ENCODE measurements at places on chromosomes 16 and 17.

DNA sequence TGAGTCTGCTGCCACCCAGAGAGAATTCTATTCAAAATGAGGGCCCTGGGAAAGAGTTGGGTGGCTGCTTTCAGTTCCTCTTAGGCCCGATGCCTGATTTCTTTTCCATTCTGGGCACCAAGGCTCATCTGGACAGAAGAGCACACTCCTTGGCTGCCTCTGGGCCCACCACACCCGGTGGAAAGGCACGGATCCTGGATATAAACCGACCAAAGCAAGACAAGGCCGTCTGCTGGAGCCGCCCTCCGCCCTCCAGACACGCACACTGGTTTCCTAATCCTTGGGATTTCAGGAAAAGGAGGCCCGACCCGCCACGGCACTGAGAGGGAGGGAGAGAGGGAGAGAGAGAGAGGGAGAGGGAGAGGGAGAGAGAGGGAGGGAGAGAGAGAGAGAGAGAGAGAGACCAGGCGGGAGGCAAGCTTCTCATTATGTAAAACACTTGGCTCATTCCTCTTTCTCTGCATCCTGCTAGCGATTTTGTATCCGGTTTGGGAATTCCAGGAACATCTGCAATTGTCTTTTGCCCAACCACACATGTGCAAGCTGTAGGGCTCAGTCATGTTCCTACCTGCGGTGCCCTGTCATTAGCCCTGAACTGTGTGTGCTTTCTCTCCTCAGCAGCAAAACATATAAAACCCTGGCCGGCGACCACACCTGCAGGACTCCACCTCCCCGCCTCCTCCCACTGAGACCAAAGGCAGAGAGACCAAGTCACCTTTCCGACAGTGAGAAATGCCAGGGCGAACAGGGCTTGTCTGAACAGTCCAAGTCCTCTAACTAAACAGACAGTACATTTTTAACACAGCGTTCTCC is 347.2 kb downstream of the SOX9 start:
- no peak for DNase-seq

DNA sequence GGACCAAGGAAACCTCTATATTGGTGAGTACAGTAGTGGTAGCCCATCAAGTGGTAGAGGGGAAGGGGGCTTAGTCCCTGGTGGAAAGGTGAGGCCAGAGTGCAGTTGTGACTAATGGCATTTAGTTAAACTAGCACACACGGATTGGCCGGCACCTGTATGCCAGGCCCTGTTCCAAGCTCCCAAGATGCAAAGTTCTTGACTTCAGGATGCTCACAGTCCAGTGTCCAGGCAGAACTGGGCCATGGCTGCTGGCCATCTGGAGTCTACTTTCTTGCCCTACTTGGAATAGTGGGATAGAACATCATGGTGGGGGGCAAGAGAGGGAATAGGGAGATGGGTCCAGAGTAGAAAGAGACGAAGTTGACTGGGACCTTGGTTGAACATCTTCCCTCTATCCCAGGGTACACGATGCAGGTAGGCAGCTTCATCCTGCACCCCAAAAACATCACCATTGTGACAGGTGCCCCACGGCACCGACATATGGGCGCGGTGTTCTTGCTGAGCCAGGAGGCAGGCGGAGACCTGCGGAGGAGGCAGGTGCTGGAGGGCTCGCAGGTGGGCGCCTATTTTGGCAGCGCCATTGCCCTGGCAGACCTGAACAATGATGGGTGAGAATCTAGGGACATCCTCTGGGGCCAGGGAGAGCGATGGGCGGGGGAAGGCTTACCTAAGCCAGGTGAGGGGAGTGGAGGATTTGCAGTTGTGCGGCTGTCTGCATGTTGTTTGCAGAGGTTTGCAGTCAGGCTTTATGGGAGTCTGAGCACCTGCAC is 15.2 kb downstream of the ITGA3 start:
- no peak for DNase-seq

DNA sequence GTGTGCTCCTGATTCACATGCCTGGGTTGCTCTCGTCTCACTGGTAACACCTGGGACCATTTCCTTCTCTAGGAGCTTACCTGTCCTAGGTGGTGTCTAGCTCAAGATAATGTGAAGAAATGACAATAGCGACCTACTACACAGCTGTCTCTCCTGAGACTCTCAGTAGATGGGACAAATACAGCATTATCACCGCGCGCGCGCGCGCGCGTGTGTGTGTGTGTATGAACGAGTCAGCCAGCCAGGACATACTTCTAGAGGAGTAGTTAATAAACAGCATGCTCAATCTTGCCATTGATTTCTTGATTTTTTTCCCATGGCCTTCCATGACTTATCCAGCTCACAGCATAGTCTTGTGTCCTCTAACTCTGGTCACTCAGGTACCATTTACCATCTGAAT is 268.6 kb downstream of the PHKB start:
- no peak for DNase-seq

- no peak for DNase-seq
Measured at GRCh38 chr16:1542533-1542932, 9.1 kb downstream of the TMEM204 start.

- DNase-seq = no peak
Measured at GRCh38 chr17:77303620-77304019, 162.9 kb downstream of the SEC14L1 start.

GRCh38 chr16:79006765-79007164 is 593.8 kb downstream of the MAF start:
- DNase-seq = peak; percentile 16

DNA sequence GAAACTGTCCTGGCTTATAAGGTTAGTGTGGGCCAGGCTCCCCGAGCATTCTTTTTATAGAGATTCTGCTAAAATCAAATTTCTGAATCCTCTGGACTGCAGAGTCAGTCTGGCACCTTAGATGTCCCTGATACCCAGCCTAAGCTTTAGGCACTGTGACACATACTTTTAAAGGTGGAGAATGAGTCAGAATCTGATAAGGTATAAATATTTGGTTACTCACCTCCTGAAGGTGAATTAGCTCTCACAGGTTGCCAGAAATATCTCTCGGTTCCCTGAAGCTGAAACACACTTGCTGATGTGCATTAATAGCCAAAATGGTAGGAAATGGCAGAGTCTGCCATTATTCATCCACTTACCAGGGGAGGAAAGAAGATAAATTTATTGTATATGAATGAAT is 446.9 kb downstream of the UTP18 start:
- no peak for DNase-seq

- no peak for DNase-seq
Measured at GRCh38 chr16:78597809-78598570, 498.5 kb downstream of the WWOX start.

DNA sequence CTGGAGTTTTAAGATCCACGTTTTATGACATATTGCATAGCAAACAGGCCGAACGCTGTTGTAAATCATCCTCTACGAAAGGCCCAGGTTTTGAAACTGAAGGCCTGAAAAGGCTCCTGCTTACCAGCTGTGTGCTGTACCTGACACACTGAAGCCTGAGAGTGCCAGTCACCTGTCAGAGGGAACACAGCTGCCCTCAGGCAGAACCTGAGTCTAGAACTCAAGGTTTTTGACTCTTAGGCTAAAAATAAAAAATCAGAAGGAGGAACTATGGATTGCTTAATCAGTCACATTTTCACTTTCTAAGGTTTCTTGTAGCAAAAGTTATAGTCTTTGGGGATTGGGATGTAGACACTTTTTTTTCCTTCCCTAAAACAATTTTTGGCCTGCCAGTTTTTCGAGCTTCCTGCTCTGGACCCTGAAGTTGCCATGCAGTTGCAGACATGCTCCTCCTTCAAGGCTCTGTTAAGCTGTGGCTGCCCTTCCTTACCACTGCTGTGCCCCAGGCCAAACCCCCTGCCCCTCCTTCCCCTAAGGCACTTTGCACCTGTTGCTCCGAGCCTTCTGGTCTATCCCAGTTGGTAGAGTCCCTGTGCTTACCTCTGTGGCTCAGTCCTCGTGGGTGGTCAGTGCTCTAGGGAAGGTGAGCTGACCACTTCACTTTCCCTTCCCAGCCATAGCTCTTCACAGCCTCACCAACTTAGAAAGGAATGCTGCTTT is 56.6 kb downstream of the TENT4B start:
- DNase-seq = no peak

- DNase-seq = no peak
Measured at GRCh38 chr17:38540514-38541045, 65.2 kb downstream of the SRCIN1 start.

- no peak for DNase-seq
Measured at GRCh38 chr16:66481943-66482390, 54.9 kb downstream of the BEAN1 start.

GRCh38 chr17:27817731-27818130 is 17.4 kb upstream of the NOS2 start:
- DNase-seq = no peak

DNA sequence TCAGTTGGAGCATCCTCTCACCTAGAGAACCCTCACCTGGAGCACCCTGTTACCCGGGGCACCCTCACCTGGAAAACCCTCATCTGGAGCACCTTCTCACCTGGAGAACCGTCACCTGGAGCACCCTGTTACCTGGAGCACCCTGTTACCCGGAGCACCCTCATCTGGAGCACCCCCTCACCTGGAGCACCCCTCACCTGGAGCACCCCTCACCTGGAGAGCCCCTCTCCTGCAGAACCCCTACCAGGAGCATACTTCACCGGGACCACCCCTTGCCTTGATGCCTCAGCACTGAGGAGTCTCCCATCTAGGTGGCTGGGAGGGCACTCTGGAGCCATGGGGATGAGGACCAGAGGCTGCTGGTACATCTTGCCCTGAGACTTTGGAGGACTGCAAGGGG is 3.4 kb upstream of the FBXL16 start:
- DNase-seq = no peak

DNA sequence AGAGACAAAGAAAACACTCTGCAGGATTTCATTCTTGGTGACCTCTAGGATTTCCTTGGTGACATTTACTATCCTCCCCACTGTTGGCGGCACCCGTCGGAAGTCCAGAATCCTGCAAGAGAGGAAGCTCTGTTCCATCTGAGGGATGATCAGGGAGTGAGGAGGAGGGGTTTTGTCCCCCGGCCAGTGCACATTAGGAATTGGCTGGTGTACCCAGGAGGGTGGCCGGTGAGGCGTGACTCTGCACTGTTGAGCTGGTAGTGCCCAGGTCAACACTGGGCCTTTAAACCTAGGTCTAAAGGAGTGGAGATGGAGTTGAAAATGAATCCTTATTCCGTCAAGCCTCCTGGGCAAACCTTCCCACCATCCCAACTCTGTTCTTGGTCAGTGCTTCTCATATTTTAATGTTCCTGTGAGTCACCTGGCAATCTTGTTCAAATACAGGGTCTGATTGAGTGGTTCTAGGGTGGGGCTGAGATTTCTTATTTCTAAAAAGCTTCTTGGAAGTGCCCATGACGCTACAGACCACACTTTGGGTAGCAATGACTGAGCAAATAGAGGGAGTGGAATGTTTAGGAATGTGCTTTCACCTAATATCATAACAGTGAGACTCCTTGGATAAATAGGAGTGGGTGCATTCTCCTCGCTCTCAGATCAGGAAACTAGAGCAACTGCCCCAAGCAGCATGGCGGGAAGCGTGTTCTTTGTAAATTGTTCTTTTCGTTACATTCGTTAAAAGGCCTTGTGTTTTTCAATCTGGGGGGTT is 30.7 kb downstream of the PRKAR1A start:
- no peak for DNase-seq

DNA sequence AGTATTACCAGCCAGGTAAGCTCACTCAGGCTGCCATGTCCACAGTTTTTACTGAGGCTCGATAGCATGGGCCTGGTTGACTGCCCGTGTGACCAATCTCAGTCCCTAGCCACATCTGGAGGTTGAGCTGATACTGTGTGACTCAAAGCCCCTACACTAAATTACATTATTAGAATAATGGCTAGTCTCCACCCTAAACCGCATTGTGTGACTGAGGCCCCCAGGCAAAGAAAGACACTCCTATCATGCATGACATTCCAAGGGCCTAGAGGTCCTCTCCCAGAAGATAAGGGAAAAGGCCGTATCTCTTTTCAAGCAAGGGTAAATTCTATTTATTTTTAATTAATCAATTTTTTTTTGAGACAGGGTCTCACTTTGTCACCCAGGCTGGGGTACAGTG is 505.3 kb downstream of the HAPSTR1 start:
- no peak for DNase-seq

- peak; percentile 77 for DNase-seq
Measured at GRCh38 chr17:9576521-9577372, at the start of gene CFAP52. TSS of gene CFAP52 (plus strand) at chr17:9576642. CDS start at chr17:9576696, 54 bp downstream.

DNA sequence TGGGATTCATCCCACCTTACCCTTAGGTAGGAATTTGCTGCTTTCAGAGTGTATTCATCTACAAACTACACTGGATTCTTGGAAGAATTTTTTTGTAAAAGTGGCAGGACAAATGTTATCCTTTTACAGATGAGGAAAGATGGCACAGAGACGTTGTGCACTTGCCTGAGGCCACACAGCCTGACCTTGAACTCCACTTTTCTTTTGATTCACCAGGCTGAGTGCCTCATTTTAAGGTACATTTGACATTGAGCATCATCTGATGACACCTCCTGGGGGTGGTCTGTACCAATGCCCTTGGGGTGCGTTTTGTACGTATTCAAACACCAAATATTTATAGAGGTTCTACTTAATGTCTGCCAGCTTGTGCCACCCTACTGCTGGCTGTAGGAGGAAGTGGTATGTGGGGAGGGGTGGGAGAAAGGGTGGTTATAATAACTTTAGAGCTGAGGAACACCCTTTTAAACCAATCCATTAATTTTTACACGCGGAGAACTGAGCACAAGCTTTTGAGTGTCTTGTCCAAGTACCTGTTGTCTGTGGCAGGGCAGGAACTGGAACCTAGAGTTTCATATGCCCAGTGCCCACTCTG is 29.1 kb downstream of the HS3ST3B1 start:
- DNase-seq = no peak

- DNase-seq = no peak
Measured at GRCh38 chr17:3663102-3664011, 5.0 kb downstream of the TAX1BP3 start.

DNA sequence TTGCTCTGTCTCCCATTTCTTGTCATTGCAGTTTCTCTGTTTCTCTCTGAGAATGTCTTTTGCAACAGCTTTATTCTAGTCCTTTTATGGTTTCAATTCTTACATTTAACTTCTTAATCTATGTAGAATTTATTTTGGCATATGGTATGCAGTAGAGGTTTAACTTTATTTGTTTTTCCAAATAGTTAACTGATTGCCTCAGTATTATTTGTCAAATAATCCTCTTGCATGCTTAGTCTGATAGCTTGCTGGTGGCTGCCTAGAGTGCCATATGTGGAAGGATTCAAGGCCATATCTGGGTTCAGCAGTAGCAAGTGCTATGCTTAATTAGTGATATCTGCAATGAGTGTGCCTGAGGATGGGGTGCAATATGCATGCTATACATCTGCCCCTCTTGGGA is 6.9 kb downstream of the SNTB2 start:
- DNase-seq = no peak

GRCh38 chr17:18004884-18005305 is 32.2 kb downstream of the DRC3 start:
- no peak for DNase-seq

DNA sequence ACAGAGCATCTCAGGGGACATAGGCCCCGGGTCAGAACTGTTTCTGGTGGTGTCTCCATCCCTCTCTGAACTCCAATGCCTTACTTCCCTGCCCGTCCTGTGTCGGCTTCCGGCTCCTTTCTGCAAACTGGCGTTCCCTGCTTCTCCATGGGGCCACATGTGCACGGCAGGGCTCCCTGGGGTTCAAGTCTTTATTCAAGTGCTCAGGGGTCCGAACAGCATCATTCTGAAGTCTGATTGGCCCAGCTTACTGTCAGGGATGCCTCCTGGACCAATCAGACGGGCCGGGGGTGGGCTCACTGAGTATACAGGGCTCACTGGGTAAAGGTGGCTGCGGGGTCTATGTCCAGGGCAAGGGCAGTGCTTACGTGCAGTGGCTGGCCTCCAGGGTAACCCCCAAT is 17.1 kb downstream of the C16orf82 start:
- DNase-seq = no peak

- DNase-seq = no peak
Measured at GRCh38 chr17:19317359-19318095, 45.0 kb downstream of the B9D1 start.

All from stimulated activated CD4-positive, alpha-beta T cell treated with anti-CD3 and anti-CD28 coated beads, Interleukin-1b, Interleukin-23, amount 100 ng/mL, for 48 hours (primary cell).